ENCODE measurements at places on chromosomes 2 and 18.

- no peak for DNase-seq
Observed at GRCh38 chr2:71643674-71644357, 190.5 kb downstream of the DYSF start.

DNA sequence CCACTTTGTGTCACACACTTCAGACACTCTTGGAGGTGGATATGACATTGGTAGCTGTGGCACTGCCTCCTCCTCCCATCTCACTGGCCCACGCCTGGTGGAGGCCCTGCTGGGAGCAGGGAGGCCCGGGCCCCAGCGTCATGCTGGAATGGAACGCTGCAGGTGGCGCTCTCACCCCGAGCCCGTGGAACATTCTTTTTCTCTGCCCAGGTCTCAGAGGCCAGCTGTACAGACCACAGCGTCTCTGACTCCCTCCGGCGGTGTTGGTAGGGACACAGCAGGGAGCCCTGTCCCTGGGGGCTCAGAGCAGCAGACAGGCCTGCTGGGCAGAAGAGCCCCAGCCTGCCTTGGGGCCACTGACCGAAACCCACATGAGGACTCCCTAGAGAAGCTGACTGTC is 218.1 kb downstream of the TWIST2 start:
- DNase-seq: no peak

DNA sequence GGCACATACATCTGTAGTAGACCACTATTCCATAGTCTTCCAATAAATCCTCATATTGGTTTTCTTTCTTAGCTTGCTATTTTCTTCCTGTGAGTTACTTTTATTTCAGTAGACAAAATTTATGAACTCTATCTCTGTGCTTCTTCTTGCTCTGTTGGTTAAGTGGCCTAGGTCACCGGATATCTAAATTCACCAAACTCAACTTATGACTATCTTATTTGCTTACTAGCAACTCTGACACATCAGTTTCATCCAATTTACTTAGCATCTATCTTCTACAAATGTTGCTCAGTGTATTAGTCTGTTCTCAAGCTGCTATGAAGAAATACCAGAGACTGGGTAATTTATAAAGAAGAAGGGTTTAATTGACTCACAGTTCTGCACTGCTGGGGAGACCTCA is 432.5 kb upstream of the FSIP2 start:
- DNase-seq: no peak

DNA sequence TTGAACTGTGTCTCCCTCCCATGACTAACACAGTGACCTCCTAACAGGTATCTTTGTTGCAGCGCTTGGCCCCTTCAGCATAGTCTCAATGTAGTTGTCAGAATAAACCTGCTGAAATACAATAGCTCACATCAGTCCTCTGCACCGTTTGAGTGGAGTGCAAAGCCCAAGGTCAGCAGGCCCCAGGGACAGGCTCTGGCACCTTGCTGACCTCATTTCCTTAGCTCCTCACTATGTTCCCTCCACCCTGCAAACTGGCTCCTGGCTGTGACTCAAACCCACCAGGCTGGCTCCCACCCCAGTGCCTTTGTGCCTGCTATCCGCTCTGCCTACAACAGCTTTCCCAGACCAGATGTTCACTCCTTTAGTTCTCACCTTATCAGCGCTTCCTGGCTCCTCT is 146.7 kb downstream of the LRATD1 start:
- no peak for DNase-seq
